ENCODE measurements at places on chromosomes 11 and 22.

GRCh38 chr11:73233211-73233610, 15.1 kb downstream of the P2RY2 start:
- DNase-seq = no peak

GRCh38 chr11:72309074-72309598, 65.2 kb upstream of the PHOX2A start:
- no peak for DNase-seq

GRCh38 chr11:128783513-128783912, 83.6 kb downstream of the KCNJ1 start:
- DNase-seq = no peak

DNA sequence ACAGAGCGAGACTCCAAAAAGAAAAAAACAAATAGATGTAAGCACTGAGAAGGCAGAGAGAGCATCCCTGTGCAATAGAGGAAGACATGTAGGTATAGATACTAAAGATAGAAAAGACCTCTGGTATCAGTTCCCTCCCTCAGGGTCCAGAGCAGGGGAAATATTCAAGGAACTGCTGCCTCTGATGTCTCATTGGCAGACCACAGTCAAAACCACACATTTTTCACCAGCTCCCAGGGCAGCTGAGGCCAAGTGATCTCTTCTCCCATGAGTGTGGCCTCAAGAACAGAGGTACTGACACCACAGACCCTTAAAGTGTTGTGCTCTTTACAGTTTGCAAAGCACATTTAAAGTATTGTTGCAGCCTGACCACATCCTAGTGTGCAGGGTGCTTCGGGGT, 288.5 kb downstream of the NTM start:
- no peak for DNase-seq

- DNase-seq = no peak
Observed at GRCh38 chr11:46475051-46475925, 83.7 kb upstream of the CHRM4 start.

DNA sequence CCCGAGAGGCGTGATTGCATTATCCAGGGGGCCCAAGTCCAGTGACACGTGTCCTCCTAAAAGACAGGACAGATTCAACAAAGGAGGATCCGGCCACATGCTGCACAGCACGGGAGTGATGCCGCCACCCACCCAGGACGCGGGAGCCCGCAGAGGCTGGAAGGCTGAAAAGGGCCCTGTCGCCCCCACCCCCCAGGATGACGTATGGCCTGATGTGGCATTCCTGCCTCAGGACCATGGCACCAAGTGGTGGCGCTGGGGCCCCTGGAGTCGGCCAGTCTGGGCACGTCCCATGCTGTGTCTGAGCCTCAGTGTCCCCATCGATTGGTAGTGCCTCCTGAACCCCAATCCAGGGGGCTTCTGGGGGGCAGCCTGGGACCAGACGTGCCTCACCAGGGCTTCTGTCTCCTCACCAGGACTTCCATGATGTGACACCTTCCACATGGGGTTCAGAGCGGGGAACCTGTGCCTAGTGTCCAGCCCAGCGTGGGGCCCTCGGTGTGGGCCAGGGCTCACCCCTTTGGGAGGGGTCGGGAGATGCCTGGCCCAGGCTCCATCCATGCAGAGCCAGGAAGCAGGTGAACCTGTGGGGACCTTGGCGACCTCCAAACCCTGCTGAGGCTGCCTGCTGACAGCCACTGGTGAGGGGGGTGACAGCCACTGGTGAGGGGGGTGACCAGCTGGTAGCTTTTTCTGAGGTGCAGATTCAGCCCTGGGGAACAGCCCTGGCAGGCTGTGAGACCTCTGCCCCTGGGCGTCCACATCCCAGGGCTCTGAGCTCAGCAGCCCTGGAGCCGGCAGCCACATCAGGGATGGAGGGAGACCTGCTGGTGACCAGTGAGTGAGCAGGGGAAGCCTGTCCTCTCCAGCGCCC, 75.3 kb downstream of the KCNQ1 start:
- DNase-seq = no peak

DNA sequence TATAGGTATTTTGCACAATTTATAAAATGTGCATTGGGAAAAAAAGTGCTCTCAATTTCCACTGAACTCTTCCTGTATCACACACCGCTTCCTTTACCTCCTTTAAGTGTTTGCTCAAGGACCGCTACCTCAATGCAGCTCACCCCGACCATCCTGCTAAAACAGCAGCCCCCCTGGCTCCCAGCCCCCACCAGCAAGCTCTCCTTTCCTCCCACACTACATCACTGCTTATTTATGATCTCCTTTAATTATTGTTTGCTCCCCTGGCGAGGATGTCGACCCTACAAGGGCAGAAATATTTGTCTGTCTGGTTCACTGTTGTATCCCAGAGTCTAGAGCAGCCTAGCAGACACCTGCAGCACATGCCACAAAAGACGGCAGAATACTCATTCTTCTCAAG, 10.0 kb downstream of the SHANK2 start:
- no peak for DNase-seq

DNA sequence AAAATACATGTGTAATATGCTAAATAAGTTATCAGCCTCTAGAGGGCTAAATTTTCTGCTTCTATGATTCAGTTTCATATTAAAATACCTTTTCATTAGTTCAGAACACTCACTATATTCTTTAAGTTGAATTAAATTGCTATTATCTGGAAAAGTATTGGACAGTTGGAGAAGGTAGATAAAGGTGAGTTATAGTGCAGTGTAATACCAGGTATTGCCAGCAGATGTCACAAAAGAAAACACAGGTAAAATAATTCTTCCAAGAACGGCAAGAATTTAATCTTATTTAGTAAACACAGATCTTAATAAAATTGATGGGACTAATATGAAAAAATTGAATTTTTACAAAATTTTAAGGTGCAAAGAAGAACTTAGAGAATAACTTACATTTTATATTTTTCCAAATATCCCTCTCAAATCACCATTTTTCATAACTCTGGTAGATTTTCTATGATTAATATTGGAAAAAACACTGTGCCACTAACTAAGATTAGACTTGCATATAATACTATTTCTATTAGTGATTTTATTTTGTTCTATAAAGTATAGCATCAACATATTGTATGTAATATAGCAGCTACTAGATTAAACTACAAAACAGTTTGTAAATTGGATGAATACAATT, 1.7 kb upstream of the LRRC4C start:
- no peak for DNase-seq

DNA sequence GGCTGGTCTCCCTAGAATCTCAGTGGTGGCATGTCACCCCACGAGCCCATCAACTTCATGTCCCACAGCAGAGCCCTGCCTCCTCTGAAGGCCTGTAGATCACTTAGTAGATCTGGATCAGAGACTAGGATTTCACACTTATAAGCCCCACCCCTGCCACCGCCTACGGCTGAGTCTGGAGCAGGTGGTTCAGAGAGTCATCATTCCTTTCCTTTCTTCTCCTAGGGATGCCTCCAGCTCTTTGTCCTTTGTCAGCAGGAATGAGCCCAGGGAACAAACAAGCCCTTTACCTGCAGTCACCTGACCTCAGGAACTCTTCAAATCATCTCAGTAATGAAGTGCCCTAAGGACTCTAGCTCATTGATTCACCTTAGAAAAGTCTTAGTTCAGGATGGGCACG, 37.8 kb downstream of the SCGB1A1 start:
- DNase-seq = no peak

- DNase-seq = no peak
Observed at GRCh38 chr11:134334796-134335571, 3.2 kb downstream of the GLB1L2 start.

DNA sequence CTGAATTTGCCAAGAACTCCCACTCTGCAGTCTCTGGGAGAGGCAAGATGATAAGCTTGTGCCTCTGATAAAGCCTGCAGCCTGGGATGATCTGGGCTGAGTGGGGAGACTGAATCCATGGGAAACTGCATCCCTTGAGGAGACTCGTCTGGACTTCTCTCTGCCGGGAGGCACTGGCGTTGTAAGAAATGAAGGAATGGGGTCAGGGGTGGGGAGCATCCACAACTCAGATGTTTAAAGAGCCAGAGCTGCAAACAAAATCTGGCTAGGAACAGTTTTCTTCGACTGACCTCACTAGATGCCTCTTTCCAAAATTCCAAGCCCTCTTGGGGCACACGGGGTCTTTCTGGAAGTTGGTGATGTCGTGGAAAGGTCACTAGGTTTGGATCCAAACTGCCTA, 64.4 kb downstream of the SPON1 start:
- DNase-seq = no peak

GRCh38 chr22:44097263-44098020, 73.3 kb downstream of the PARVB start:
- DNase-seq = no peak

- no peak for DNase-seq
Observed at GRCh38 chr11:64637334-64638017, 46.5 kb downstream of the SLC22A12 start.

GRCh38 chr22:27241430-27242321, 559.9 kb downstream of the MN1 start:
- DNase-seq = no peak

DNA sequence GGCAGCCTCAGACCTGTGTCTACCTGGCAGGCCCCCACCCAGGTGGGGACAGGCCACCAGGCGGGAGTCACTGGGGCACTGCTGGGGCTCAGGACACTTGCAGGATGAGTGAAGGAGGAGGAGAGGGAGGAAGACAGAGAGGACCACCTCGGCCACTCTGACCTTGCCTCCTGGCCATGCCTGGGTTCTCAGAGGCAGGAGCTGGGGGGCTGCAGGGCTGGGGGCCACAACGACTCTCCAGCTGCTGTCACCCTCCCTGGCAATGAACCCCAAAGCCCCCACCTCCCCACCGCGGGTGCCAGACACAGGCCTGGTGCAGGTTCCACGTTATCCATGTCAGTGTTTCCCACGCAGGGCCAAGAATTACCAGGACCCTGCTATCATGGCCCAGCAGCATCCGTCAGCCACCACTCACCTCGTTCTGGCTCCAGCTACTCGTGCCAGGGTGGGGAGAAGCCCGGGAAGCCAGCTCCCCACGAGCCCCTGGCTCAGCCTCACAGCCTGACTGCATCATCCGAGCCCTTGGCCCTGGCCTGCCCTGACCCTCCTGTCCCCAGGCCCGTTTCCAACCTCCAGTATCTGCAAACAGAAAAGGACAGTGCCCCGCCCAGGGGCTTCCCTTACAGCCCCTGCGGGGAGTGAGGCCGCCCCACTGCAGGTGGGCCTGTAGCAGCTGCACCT, 62.4 kb downstream of the BRD1 start:
- no peak for DNase-seq

- DNase-seq = no peak
Observed at GRCh38 chr11:16727806-16728205, 10.6 kb upstream of the C11orf58 start.

DNA sequence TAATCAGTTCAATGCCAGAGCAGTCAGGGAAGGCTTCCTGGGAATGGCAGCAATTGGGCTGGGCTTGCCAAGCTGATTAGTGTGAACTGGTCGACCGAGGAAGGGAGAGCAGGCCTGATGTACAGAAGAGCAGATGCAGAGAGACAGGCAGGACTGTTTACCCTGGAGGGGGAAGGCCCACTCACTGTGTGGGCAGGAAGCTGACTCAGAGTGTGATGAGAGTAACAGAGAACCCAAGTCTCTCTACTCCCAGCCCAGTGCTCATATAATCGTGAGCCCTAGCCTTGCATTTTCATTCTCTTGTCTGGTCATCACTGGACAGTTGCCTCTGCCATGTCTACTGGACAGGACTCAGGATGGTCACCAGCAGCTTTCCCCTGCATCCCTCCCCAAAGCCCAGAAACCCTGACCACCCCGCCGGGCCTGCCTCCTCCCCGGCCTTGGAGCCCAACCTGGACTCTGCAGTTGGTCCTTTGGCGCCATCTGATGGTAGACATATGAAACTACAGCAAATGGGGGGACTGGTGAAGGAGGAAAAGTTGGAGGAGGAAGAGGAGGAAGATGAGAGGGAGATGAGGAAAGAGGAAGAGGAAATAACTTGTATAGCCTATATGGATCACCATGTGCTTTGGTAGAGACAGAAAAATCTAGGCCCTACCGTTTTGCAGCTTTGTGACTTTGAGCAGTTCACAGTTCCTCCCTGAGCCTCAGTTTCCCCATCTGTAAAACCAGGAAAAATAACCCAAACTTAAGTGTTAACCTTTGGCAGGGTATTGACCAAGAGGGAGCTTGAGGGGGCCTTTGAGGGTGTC, 43.4 kb upstream of the PRDM11 start:
- DNase-seq = peak; percentile 27
